ENCODE measurements at places on chromosomes 1 and 21.

DNA sequence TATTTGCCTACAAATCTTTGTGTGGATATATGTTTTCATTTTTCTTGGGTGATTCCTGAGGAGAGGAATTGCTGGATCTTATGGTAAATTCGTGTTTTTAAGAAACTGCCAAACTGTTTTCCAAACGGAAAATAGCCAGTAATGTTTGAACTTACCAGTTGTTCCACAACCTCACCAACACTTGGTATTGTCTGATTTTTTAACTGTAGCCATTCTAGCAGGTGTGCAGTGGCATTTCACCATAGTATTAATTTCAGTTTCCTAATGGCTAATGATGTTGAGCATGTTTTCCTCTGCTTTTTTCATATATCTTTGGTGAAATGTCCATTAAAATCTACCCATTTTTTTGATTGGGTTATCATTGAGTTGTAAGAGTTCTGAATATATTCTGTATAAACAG lies 56.6 kb downstream of the RPS6KC1 start:
- DNase-seq: no peak

DNA sequence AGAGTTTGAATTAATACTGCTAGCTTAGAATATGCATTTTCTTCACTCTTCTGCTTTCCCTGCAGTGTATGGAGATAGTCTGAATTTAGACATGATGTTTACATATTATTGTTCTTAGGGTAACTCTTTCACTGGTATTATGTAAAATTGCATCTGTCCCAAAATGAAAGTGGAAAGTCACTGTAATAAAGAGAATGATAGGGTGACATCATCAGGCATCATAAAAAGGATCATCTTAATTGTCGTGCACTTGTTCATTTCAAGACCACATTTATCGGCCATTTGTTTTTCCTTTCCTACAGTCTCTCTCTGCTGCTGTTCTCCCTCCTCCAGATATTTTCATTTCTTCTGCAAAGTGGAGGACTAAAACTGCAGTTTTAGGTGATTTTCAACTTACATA lies 61.9 kb upstream of the ZNF281 start:
- DNase-seq: no peak

DNA sequence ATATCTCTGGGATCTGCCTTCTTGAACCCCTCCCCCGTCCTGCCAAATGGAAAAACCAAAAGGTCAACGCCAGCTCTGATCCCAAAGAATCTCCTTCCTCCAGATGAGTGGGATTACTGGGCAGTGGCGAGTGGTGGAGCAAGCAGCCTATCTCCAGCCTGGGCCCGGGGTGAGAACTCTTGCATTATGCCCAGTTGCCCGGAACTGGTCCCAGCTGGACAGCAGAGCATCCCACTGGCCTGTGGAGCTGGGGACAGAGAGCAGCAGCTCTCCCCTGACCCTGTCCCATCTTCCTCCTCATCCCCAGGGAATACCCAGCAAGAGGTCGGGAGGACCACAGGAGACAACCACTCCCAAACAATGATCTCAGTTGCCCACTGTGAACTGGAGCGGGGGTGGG lies 130.5 kb downstream of the TMEM53 start:
- DNase-seq: no peak

GRCh38 chr1:149844101-149844500 lies 55.3 kb upstream of the BOLA1 start:
- DNase-seq: no peak

GRCh38 chr1:53561503-53562105 lies 102.4 kb downstream of the DMRTB1 start:
- no peak for DNase-seq

- no peak for DNase-seq
Measured at GRCh38 chr1:192808163-192808517, 699 bp upstream of the RGS2 start.

- no peak for DNase-seq
Measured at GRCh38 chr1:81379430-81379829, 421.3 kb upstream of the ADGRL2 start.

- DNase-seq: no peak
Measured at GRCh38 chr1:41800311-41800829, 118.4 kb downstream of the HIVEP3 start.

DNA sequence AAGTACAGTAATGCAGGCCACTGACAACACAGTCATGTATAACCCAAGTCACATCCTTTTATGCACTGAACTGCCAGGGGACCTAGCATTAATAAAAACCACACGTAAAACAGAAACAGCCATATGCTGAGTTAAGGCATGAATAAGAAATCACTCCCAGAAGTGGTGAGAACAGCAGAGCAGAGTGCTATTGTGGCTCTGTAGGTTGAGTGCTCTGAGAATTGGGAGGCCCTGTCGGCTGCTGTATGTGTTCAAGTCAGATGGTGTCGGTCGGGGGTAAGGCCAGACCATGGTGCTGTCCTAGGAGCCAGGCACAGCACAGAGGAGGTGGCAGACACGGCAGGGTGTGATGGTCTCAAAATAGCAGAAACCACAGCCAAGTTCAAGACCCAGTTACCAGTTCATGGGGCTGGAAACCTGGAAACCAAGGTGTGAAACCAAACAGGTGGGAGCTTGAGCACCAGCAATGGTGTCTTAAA lies 126.6 kb upstream of the COA6 start:
- no peak for DNase-seq

- DNase-seq: no peak
Measured at GRCh38 chr1:10549904-10550664, 75.3 kb downstream of the PEX14 start.

DNA sequence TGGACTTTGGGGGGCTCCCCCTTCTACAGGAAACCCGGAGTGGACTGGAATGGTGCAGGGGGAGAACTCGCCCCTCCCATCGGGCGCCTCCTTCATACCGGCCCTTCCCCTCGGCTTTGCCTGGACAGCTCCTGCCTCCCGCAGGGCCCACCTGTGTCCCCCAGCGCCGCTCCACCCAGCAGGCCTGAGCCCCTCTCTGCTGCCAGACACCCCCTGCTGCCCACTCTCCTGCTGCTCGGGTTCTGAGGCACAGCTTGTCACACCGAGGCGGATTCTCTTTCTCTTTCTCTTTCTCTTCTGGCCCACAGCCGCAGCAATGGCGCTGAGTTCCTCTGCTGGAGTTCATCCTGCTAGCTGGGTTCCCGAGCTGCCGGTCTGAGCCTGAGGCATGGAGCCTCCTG lies at the start of gene TNFRSF14:
TSS of gene TNFRSF14 (plus strand) at position 95 of the 401 bp plus-strand sequence. CDS start at position 389, 294 bp downstream.
- DNase-seq: no peak

DNA sequence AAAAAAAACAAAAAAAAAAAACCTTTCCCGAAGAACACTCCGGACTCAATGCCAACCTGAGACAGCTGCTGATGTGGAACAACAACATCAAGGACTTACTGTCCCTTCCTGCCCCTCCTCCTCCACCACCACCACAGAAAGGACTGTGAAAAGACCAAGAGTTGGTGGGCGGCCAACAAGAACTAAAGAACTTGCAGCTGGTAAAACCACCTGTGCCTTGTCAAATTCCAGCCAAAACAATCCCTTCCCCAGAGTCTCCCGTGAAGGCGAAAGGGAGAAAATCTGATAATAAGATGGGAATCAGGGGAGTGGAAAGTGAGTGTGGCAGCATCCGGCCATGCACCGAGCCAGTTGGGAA lies 88.9 kb downstream of the PROX1 start:
- DNase-seq: no peak

GRCh38 chr1:226327761-226328162 lies 18.8 kb upstream of the LIN9 start:
- no peak for DNase-seq
